ENCODE measurements at places on chromosomes 4 and X. TPM values are rescaled to one million over a fixed set of nuclear protein-coding genes. Genes with fewer than 3 reads are reported as not detected.

GRCh38 chrX:47574547-47575301 is 7.5 kb upstream of the TIMP1 start:
- no peak for DNase-seq

DNA sequence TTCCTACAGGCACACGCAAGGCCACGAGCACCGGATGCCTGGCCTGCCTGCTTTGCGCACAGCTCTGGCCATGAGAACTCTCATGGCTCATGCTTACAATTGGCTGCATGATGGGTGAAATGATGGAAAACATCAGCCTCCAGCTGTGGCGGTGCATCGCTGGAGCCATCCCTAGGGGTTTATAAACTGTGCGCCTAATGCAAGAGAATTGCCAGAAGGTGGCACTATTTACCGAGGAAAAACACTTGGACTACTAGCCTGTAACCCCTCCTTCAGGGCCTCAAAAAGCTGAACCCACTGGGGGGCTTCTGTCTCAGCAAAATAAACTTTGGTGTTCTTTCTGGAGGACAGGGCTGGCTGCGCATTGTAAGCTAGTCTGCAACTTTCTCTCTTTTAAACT is 51.9 kb downstream of the PHKA2 start:
- no peak for DNase-seq

GRCh38 chr4:111807576-111807975 is 337.7 kb upstream of the FAM241A start:
- DNase-seq = no peak

GRCh38 chr4:3387154-3387942 is 54.4 kb upstream of the HGFAC start:
- no peak for DNase-seq

DNA sequence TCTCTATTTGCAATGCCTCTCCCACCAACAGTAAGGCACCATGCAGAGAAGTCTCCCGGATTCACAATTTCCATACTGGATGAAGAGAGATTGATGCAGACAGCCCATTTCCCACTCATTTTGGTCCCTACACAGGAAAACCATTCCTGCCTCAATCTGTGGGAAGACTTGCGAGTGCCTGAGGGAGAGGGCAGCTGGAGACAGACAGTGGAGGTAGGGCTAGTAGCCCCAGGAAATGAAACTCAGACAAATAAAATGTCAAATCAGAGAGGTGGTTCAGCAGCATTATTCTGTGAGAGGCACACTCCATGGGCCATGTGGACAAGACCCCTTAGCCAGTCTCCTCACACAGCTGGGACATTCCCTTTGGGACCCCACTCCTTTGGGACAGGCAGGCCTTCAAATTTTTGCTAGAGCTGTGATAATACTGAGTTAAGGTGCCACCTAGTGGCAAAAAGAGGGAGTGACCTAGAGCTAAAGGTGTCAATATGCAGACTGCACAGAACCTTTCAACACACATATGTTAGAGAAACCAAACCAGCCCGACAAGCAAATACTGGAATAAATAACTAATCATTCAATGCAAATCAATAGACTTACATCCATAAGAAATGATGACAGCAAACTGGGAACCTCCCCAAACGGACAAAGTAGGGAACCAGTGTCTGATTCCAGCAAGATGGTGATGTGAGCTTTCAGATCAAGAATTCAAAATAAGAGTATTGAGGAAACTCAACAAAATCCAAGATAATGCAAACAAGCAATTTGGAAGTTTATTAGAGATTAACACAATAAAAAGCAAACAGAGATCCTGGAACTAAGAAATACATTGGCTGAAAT is 1865.3 kb upstream of the AGA start:
- DNase-seq = no peak

RS1 gene
- not detected for total RNA-seq

XK gene
- total RNA-seq = 0.26 TPM

TEX11 gene
- total RNA-seq = 0.35 TPM
